Osteocyte (in vitro differentiated cells): ENCODE measurements at places on chromosomes 1 and 21. TPM values are rescaled to one million over a fixed set of nuclear protein-coding genes. Genes with fewer than 3 reads are reported as not detected.

Gene ADAMTSL4
- 2.3 and 2.6 TPM in 2 replicates for total RNA-seq

Gene TNFSF4
- total RNA-seq: 0.35 and 0.57 TPM in 2 replicates

Gene AKR7A2
- 67.8 and 72.4 TPM in 2 replicates for total RNA-seq

Gene SH2D2A
- not detected in 2 replicates for total RNA-seq

Gene DLGAP3
- 0.21 TPM in 1 of 2 replicates, not detected in the other for total RNA-seq

Gene IL20
- not detected in 2 replicates for total RNA-seq

Gene LUZP1
- 47.4 and 47.6 TPM in 2 replicates for total RNA-seq

Gene FCRLB
- total RNA-seq: 0.27 TPM in 1 of 2 replicates, not detected in the other

Gene MCOLN2
- not detected in 2 replicates for total RNA-seq

Gene CFHR3
- total RNA-seq: 0.42 and 0.54 TPM in 2 replicates

Gene RNU1-4
- total RNA-seq: 2,650 and 2,859 TPM in 2 replicates

Gene S100A14
- not detected in 2 replicates for total RNA-seq

Gene XCL2
- not detected in 2 replicates for total RNA-seq

Gene TTC22
- not detected in 2 replicates for total RNA-seq

Gene CDC14A
- total RNA-seq: 2.8 and 3.9 TPM in 2 replicates

Gene HTR6
- total RNA-seq: 0.16 TPM in 1 of 2 replicates, not detected in the other

Gene CFHR1
- not detected in 2 replicates for total RNA-seq

Gene PARP1
- 84.5 and 86.3 TPM in 2 replicates for total RNA-seq

Gene LENEP
- total RNA-seq: not detected in 2 replicates

Gene OR2M4
- not detected in 2 replicates for total RNA-seq

Gene TENT5C
- 0.05 and 0.08 TPM in 2 replicates for total RNA-seq

Gene HSD3B2
- not detected in 2 replicates for total RNA-seq

Gene MTOR
- total RNA-seq: 40.5 and 42.1 TPM in 2 replicates

Gene LRRC39
- 0.60 and 0.73 TPM in 2 replicates for total RNA-seq

Gene CYB561D1
- 10.2 and 10.6 TPM in 2 replicates for total RNA-seq

Gene TIAM1
- total RNA-seq: 16.7 and 17.7 TPM in 2 replicates

Gene SPRR2F
- not detected in 2 replicates for total RNA-seq

Gene RIPPLY3
- 0.21 and 0.27 TPM in 2 replicates for total RNA-seq

Gene SLC45A3
- 1.1 and 1.6 TPM in 2 replicates for total RNA-seq

Gene FMOD
- not detected in 2 replicates for total RNA-seq

Gene SCYL3
- total RNA-seq: 8.0 and 9.2 TPM in 2 replicates

Gene RIPK4
- 2.4 and 2.7 TPM in 2 replicates for total RNA-seq

Gene VASH2
- 3.3 and 3.7 TPM in 2 replicates for total RNA-seq

Gene C1orf115
- 5.6 and 5.9 TPM in 2 replicates for total RNA-seq

Gene TAS1R1
- not detected in 2 replicates for total RNA-seq

Gene MAGOH
- total RNA-seq: 34.5 and 37.7 TPM in 2 replicates

Gene NAXE
- 59.2 and 63.4 TPM in 2 replicates for total RNA-seq

Gene B3GALT2
- total RNA-seq: 30.0 and 32.1 TPM in 2 replicates

Gene OR6Y1
- total RNA-seq: not detected in 2 replicates

Gene RGS13
- total RNA-seq: not detected in 2 replicates

Gene BATF3
- 0.56 and 0.71 TPM in 2 replicates for total RNA-seq

Gene SYCP1
- not detected in 2 replicates for total RNA-seq

Gene CEP350
- 41.4 and 42.2 TPM in 2 replicates for total RNA-seq

Gene PGLYRP4
- total RNA-seq: not detected in 2 replicates

Gene FOXJ3
- total RNA-seq: 33.6 and 34.6 TPM in 2 replicates

Gene ALG14
- 5.5 and 6.0 TPM in 2 replicates for total RNA-seq

Gene CRYZ
- total RNA-seq: 5.4 and 7.1 TPM in 2 replicates

Gene RPS6KA1
- total RNA-seq: 4.4 TPM in 2 replicates

Gene SSX2IP
- 6.5 and 7.0 TPM in 2 replicates for total RNA-seq

Gene PTGFR
- total RNA-seq: 2.5 and 3.0 TPM in 2 replicates

Gene NPHS2
- total RNA-seq: not detected in 2 replicates

Gene SPATA45
- not detected in 2 replicates for total RNA-seq
